SJSA1 (cell line): ENCODE measurements at places on chromosomes 6 and 20.

DNA sequence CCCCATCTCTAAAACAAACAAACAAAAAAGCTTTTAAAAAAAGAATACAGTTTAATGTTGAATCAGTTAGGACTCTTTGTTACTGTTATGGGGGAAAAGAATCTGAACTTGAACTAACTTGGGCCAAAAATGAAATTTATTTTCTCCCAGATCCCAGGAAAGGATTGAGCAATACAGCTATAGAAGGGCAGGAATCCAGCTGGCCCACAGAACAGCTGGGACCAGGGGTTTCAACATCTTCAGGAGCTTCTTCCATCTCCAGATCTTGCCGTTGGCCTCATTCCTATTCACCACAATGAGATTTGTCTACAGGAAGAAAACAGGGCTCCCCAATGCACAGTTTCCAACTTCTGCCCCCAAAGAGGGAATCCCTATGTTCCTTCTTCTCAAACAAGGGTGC is 43.2 kb upstream of the AKAP12 start:
- no peak for DNase-seq

- no peak for DNase-seq
Observed at GRCh38 chr6:44388135-44388487, 605 bp downstream of the CDC5L start.

- no peak for DNase-seq
Observed at GRCh38 chr6:53539561-53539960, 5.3 kb downstream of the GCLC start.

DNA sequence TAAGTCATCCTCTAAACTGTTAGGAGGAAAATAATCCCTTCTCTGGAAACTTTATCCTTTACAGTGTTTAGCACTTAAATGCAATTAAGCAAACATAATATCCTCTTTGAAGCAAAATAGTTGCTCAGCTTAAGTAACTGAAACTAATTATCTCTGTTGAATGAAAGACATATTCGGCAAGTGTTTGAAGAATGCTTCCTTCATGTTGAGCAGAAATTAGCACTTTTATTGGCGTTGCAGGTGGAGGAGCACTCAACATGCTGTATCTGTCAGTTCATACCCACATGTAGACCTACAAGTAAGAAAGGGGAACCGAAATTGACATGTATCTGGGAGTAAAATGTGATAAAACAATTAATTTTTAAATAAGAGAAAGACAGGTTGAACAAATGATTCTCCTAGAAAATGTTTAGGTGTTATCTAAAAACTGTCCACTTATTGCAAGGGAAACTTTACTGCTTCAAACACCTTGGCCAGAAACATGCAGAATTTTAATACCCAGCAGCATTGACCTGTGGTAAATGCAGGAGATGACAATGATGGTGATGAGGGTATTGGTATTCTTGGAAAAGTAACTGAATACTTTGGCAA is 987.0 kb upstream of the MAP3K7 start:
- no peak for DNase-seq

DNA sequence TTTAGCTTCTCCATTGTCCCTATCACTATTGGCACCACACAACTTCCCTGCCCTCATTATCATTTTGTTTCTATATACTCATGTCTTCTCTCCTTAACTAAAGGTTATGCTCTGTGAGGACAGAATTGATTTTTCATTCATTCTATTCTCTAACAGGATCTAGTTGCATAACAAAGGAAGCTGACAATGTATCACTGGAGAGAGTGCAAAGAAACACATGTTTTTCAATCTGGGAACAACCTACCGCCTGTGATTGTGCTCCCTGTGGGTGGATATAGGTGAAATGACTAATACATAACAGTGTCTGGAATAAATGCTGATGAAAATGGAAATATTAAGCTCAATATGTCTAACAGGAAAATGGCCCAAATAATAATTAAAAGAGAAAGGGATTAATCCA is 56.6 kb downstream of the COL12A1 start:
- DNase-seq, result no peak

- DNase-seq, result no peak
Observed at GRCh38 chr20:46712056-46712636, 2.7 kb downstream of the SLC2A10 start.

DNA sequence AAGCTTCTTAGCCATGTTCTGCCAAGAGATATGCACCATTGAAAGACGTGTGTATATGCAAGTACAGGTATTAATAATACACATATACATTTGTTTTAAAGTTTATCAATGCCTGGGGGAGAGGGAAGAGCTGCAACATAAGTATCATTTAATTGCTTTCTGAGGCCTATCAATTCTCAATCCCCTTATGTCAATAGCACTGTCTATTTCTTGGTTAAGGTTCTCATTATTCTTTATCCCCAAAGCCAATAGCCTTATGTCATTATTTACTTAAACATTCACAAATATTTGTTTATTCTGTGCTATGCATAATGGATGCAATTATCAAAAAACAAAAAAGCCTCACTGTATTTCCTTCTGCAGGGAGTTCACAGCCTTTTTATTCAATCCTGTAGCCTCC is 350.3 kb upstream of the KCNQ5 start:
- no peak for DNase-seq

DNA sequence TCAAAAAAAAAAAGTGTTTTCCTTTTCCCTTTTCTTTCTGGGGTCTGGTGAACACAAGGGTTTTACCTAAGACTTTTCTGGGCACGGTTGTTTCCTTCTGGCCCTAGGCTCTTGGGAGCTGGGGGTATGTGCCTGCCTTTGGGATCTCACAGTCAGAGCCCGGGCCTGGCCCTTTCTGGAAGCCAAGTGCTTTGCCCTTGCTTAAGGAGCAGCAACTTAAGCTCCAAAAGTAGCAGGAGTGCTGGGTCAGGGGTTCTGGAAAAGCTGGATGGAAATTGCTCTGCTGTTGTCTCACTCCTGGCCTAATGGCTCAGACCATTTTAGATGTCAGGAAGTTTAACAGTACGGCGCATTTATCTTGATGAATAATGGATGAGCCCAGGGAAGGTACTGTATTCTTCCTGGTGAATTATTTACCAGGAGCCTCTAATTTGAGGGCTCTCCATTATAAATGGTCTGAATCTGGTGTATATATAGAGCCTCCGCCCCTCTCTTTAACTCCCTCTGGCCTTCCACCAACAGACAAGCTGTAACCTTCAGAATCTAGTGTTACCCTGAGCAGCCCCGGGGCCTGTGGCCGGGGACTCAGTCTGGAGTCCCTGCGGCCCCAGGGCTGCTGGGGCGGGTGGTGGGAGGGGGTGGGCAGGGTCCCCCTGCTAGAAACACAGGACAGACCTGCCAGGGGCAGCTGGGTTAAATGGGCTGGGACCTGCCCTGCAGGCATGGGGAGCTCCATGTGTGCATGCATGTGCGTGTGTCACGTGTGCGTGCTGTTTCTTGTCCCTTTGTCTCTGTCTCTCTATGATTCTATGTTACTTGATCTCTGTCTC is 37.5 kb downstream of the PTK7 start:
- DNase-seq, result no peak

- DNase-seq, result no peak
Observed at GRCh38 chr20:63054681-63055240, 48.0 kb upstream of the BHLHE23 start.

DNA sequence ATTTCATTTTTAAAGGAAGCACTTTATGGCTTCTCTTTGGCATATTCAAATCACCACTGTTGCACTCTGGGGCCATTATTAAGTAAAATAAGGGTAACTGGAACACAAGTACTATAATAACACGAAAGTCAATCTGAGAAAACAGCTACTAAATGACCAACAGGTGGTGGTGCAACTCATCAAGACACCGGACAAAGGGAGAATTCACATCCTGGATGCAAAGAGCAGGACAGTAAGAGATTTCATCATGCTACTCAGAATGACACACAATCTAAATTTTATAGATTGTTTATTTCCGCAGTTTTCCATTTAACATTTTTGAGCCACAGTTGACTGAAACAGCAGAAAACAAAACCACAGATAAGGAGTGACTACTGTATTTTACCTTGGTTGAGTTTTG is 27.6 kb upstream of the LY86 start:
- DNase-seq, result no peak

GRCh38 chr6:71887744-71888230 is 1.4 kb downstream of the RIMS1 start:
- no peak for DNase-seq

GRCh38 chr6:69128411-69128810 is 493.3 kb downstream of the ADGRB3 start:
- no peak for DNase-seq

- no peak for DNase-seq
Observed at GRCh38 chr6:161218222-161218621, 55.6 kb downstream of the AGPAT4 start.

- no peak for DNase-seq
Observed at GRCh38 chr20:38665506-38666285, 58.6 kb upstream of the SLC32A1 start.

DNA sequence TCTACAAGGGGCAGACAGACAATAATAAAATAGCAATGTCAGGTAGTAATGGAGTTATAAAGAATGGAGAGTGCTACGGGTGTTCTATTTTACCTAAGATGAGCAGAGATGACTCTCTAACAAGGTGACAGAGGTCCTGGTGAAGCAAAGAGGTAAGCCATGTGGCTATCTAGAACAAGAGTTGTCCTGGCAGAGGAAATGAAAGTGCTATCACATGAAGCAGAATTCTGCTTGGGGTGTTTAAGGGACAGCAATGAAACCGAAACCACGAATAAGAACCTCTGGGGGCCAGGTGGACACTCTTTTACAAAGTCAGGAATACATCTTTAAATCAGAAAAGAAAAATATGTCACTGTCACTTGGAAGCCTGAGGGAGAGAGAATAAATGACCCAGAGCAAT is 37.9 kb upstream of the IRAK1BP1 start:
- DNase-seq, result no peak

- DNase-seq, result no peak
Observed at GRCh38 chr20:63736893-63737694, 630 bp downstream of the LIME1 start.

GRCh38 chr20:19944772-19945459 is 72.2 kb upstream of the NAA20 start:
- DNase-seq, result peak; percentile 77

DNA sequence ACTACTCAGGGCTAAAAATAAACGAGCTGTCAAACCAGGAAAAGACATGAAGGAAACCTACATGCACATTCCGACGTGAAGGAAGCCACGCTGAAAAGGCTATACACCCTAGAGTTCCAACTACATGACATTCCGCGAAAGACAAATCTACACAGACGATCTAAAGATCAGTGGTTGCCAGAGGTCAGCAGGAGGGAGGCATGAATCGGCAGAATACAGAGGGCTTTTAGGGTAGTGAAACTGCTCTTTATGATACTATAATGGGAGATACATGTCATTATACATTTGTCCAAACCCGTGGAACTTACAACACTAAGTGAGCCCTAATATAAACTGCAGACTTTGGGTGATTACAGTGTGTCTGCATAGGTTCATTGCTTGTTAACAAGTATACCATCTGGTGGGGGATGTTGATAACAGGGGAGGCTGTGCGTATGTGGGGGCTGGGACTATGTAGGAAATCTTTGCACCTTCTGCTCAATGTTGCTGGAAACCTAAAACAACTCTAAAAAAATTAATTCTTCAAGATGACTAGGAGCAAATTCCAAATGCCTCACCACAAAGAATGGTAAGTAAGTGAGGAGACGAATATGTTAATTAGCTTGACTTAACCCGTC is 132.2 kb upstream of the CDH4 start:
- DNase-seq, result no peak

- DNase-seq, result no peak
Observed at GRCh38 chr6:399785-400534, 8.4 kb downstream of the IRF4 start.

DNA sequence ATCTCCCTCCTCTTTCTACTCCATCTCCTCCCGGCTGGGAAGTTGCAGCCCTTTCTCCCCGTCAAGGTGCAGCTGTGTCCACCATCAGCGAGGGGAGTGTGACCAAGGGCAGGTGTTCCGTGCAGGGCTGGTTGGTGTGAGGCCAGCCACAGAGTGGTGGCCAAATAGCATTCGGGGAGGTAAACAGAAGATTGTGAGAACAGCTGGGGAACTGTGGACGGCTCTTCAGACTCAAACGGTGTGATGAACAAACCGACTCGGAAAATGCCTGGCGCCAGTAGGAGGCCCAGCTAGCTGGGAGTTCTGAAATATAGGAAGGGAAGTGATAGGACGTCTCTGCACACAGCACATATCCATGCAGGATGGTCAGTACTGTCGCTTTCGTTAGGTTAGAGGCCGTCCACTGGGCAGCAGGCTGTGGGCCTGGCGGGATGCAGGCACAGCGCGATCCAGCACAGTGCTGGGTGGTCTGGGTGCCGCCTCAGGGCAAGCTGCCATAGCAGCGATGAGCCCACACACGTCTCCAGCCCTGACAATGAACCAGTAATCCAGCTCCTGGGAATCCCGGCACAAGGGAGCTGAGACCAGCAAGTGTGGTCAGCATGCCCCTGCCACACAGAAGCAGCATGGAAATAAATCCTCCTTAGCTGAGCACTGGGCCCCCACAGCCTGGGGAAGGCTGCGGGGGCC is 258.1 kb downstream of the TAF4 start:
- peak; percentile 95 for DNase-seq

DNA sequence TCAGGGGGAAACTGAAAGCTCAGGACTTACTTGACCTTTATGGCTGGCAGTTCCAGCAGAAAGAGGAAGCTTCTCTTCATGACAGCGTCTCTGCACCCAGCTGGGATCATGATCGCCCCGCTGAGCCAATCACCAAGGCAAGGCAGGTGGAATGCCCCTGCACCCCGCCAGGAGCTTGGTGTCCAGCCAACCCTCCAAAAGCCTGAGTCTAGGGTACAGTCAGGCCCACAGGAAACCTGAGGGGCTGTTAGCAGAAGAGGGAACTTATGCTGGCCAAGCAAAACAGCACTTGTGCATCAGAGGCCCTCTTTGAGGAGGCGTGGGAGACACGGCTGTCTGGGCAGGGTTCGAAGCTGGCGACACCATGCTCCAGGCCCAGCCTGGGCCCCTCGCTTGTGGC is 188.3 kb upstream of the GMDS start:
- no peak for DNase-seq

- DNase-seq, result no peak
Observed at GRCh38 chr20:50340541-50340940, 149.9 kb downstream of the CEBPB start.

- DNase-seq, result no peak
Observed at GRCh38 chr6:101391772-101392585, 1.5 kb upstream of the GRIK2 start.

DNA sequence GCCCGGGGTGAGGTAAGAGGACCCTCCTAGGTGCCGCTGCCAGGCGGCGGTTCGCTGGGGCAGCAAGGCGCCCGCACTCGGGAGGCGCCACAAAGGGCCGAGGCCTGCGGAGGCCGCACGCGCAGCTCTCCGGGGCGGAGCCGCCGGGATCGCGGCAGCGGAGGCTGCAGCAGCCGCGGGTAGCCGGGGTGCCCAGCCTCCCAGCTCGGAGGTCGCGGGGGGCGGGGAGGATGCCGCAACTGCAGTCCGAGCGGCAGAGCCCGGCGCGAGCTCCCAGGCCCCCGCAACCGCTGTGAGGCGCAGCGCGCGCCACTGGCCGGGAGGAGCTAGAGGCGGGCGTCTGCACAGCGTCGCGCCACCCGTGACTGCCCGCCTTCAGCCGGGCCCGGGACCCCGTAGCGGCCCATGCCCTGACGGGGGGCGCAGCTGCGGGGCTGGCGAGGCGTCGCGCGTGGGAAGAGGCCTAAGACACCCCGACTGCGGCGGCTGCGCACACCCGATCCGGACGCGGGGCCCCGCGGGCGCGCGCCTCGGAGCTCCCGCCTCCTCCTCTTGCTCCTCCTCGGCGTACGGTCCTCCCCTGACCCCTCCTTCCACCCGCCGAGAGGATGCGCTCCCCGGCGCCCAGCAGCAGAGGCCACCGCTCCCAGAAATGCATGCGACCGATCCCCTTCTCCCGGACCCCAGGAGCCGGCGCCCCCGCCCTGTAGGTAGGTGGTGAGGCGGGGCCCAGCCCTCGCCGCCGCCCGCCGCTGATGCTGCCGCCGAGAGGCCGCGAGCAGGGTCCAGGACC is at the start of gene NCOA7:
Gene NCOA7, plus strand, starts transcription at position 603 of the 793 bp plus-strand sequence. CDS start 24,395 bp downstream, outside the sequence.
- DNase-seq, result peak; percentile 88

GRCh38 chr20:5665417-5665816 is 84.8 kb upstream of the SHLD1 start:
- DNase-seq, result no peak
